ENCODE measurements at places on chromosomes 16 and 17.

DNA sequence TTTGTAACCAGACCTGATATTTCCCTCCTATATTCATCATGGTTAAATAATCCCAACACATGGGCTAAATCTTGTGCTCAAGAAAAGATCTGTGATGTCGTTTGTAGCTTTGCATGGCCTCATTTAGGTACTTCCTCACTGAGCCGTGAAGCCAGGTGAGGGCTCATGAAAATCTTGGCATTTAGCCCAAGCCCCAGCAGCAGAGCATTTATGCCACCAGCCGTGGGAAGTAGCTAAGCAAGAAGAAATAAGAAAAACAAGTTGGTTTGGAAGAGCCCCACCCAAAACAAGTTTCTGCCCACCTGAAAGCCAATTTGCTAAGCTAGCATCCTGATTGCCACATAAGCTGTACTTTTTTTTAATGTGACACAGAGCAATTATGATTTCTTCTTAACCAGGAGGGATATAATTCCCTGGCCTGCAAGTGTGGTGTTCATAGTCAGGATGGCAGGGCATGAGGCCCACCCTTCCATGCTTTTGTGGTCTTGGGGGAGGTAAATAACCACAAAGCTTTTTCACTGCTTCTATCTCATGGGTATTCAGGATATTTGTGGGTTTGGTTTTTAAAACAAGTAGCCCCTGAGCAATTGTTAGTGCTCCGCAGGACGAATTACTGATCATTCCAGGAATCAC, 10.5 kb downstream of the TMIGD1 start:
- no peak for DNase-seq

DNA sequence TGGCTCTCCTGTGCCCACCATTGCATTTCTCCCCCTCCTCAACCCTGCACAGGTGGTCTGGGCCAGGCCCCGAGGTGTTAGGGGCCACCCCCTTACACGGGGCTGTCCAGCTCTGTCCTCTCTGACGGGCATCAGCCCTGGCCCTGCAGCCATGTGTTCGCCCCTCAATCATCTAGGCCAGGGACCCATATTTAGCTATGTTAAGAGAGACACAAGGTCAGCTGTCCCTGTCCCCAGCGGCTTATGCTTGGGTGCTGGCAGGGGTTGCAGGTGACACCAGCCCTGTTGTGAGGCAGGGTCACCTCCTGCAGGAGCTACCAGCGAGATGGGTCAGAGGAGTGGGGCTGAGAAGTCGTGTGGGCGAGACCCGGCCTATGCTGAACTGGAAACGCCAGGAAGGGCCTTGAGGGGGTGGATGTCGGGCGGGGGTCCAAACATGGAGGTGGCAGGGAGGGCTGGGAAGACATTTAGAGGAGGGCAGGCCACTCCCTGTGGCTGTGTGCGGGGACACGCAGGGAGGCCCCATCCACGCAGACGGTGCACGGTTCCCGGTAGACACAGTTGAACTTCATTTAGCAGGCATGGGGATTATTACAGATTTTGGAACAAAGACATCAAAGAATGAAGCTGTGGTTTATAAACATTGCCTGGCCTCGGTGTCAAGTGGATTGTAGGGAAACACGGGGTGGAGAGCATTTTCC, 133.2 kb upstream of the CHMP6 start:
- DNase-seq = no peak

DNA sequence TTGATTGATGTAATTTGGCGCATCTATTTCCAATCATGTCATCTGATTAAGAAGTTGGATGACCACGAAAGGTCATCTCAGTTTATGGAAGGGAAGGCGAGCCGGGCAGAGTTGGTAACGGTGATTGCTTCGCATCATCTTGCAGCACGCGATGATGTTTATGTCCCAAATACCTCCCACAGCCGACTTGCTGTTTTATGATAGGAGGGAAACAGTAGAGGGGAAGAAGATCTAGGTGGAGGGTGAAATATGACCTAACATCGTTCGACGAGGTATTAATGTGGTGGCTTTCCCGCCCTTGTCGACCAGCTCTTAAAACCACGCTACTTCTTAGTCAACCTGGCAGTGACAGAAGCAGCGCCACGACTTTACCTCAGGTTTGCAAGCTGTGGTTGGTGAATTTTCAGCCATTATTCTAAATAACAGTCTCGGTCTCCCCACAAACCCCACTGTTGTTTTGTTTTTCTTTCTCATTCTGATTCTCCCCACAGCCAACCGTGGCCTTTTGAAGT, 805 bp upstream of the TANC2 start:
- DNase-seq = no peak

GRCh38 chr17:21523497-21524210, 147.5 kb downstream of the KCNJ12 start:
- DNase-seq = no peak

- DNase-seq = no peak
Measured at GRCh38 chr17:8887834-8888703, 20.6 kb upstream of the PIK3R6 start.
